ENCODE measurements at places on chromosomes 4 and X. TPM values are rescaled to one million over a fixed set of nuclear protein-coding genes. Genes with fewer than 3 reads are reported as not detected.

DNA sequence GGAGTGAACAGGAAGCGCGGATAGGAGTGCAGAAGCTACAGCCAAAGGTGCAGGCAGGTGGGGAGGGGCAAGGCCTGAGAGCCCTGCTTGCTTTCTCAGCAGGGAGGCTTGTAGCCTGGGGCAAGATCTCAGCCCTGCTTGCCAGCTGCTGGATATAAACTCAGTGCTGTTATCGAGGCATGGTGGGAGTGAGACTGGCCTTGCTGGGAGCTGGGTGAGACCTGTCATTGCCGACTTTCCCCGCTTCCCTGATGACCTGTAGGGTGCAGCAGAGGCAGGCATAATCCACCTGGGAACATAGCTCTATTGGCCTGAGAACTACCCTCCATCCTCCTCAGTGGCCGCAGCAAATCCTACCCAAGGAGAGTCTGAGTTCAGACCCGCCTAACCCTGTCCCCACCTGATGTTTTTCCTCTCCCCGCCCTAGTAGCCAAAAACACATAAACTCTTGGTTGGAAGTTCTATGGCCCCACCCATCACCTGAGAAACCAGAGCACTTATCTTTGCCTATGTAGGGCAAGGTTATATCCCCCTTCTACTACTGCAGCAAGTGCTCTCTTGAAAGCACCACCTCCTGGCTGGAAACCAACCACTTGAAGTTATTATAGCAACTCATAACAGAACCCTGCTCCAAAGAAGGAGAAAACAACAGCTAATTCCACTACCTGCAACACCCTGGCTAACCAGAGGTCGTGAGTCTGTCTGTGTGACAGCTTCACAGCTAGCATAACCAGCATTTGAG, 80.7 kb downstream of the FHIP1A start:
- DNase-seq, result no peak

DNA sequence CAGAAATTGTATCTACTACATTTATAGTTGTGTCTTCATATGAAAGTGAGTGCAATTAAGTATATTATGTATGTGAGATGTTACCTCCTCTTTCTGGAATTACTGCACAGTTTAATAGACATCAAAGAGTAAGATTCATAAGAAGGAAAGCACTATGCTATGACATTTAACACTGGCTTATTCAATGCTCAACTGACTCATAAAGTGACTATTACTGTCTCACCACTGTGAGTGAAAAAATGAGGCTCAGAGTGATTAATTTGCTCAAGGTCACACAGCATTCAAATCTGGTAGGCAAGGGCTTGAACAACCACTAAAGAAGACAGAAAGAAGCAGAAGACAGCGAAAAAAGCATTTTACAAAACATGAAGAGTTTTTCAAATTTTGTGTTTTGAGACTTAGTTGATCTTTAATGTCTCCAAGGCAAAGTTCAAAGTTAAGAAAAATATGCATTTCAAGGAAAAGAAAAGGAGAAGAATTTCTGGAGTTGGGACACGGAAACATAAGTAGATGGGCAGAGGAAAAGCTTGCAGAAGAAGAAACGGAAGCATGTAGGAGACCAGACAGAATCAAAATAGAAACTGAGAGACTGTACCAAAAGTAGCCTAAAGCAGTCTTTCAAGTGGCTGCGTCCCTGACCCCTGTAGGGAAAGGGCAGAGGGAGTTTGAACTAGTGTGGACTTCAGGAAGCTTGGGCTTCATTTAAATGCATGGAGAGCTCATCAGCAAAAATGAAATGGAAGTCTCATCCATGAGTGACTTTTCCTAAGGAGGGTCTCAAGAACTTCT, 66.3 kb downstream of the KCNIP4 start:
- no peak for DNase-seq

DNA sequence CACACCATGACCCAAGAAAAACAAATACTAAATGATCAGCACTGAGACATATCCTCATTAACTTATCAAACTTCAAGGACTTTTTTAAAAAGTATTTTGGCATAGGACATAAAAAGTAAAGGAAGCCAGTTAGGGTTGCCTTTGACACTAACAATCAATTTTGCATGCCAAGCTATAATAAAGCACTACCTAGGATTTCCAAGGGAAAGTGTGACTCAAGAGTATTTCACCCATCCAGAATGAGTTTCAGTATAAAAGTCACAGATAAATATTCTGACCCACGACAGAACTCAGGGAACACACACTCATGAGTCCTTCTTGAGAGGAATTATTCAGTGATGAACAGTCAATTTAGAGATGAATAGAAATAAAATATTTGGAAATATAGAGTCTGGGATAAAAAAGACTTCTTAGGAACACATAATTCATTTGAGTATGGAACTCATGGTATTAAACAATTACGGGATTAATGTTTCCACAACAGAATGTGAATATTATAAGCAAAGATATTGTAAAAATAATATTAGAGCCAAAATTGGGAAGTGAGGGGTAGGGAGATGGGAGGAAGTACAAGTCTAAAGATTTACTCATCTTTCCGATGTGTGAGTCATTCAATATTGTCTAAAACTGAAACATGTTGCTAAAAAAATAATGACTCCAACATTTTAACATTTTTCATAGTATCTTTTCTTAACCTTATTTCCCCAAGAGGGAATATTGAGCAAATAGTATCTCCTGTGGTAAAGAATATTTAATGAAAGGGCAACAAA, 143.5 kb upstream of the LNX1 start:
- peak; percentile 36 for DNase-seq

DNA sequence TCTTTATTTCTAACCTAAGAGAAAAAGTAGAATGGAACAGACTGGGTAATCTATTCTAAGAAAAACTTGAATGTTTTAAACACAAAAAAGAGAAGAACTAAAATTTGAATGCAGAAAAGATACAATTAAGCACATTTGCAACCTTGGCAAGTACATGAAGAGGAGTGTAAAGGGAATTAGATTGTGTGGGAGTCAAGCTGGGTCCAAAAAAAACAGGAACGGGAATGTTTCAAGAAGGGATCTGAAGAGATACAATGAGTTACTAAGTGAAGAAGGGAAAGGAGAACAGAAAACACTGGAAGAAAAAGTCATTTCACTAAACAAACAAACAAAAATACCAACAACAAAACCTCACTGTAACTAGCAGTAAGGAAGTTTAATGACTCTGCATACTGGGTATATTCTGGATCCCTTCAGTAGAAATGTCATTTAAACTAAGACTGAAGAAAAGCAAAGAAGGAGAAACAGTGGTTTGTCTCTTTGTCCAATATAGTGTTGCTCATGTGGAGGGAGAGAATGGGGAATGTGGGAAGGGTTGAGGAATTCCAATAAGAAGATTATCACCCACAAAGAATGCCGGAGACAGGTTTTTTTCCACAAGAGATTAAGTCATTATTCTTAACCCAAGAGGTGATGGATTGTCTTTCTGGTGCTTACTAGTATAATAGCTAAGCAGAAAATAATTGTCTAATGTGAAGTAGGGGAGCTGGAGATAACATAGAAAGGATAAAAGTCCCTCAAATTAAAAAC, 50.4 kb upstream of the PTPN13 start:
- DNase-seq, result peak; percentile 33

DNA sequence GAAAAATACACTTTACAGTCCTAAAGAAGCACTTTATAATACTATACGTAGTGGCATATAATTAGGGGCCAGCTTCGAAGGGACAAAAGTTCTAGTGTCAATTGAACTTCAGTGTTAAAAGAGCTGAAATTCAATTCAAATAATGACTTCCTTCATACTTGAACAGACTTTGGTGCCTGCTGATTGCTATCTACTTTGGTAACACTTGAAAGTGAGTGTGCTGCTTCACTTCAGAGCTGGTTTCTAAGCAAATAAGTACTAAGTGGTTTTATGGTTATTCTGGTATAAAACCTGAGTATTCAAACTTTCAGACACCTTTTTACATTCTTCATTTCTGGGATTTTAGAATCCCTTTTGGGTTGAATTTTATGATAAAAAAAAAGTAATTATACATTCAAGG, 107.0 kb downstream of the SLC4A4 start:
- no peak for DNase-seq

DNA sequence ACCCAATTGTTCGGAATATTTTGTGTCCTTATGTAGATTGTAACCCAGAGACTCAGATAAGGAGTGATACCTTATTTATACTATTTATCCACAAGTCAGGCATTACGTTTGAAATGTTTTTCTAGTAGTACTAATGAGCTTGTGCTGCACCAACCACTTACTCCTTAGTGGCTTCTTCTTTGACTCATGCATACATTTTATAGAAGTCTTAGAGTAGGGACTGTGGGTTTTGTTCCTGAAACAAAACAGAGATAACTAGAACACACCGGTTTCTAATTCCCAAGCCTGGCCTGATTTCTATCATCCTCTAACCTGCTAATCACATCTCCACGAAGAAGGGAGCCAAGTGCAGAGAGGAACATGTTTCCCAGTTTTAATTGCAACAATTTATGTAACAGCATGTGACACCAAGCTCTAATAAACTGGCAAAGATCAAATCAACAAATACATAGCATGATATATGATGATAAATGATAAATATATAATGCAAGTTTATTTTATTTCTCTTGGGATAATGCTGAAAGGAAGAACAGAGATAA, 32.3 kb downstream of the MGARP start:
- DNase-seq, result no peak

The NAA15 gene
- 31.0 TPM for polyA plus RNA-seq

The MAGEA12 gene
- not detected for polyA plus RNA-seq

The BMX gene
- polyA plus RNA-seq, result 1.5 TPM
